IPS DF 19.7 (cell line): ENCODE measurements at places on chromosomes 5 and 9.
A peak's percentile ranks its signal among the peaks of the same experiment; 100 is the strongest.

DNA sequence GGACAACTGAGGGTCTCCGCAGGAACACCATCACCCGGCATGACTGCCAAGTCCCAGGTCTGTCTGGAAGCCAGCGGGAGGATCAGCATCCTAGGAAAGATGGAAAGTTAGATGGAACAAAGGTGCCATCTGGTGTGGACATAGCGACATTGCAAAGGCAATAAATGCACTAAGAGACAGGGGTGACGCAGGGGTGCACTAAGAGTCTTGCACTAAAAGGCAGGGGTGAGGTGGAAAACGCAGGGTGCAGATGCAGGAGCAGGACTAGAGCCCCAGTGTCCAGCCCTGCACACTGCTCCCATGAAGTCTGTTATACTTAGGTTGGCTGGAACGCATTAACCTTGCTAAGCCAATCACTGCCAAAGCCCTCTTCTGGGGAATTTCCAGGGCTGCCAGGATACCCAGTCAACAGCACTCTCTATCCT is 15.5 kb downstream of the ATOX1 start:
- DNase-seq: no peak

- DNase-seq: peak; percentile 30
Measured at GRCh38 chr5:123460296-123460729, 37.1 kb upstream of the CEP120 start.

GRCh38 chr9:126885131-126885641 is 24.7 kb downstream of the ZBTB34 start:
- DNase-seq: no peak

DNA sequence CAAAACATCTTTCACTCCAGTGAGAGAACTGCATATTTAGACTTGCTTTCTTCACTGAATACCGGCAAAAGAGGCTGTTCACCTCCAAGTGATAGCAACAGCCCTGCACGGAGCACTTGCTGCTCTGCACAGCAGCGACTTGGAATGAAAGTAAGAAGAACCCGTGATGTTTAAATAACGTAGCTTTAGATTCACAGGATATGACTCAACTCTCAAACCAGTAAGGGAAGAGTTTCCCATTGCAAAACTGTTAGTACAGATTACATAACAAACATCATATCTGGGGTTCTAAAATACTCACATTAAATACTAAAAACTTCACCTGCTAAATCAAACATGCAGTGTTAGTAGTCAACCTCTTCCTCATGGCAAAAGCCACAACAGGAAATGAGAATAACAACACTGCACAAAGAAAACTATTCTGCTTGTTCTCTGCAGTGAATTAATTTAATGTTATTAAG is 203.4 kb downstream of the MCTP1 start:
- DNase-seq: no peak

- no peak for DNase-seq
Measured at GRCh38 chr9:136532799-136533774, 12.8 kb downstream of the NOTCH1 start.

- DNase-seq: no peak
Measured at GRCh38 chr9:81771571-81771970, 82.2 kb upstream of the TLE1 start.
